ENCODE measurements at places on chromosomes 12 and 14.

DNA sequence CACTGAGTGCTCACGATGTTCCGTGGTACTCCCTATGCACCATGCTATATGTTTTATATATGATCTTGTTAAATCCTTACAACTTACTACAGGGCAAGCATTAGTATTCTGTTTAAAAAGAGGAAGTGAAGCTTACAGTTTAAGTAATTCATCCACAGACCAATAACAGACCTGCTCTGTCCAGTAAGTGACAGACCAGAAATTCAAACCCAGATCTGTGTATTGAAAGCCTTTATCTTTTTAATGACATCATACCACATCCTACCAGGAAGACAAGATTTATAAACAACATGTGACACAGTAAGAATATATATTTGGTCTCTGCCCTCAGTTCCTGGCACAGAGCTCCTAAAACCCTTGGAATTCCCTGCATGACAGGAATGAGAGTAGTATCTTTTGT, 206.5 kb downstream of the STXBP6 start:
- DNase-seq = no peak

- no peak for DNase-seq
These were observed 284.3 kb upstream of the SYT1 start for GRCh38 chr12:78580296-78580695.

- no peak for DNase-seq
These were observed 39.1 kb downstream of the PTPN21 start for GRCh38 chr14:88515499-88516221.

- DNase-seq = no peak
These were observed 251.9 kb downstream of the TMEM132D start for GRCh38 chr12:129651951-129652350.

- DNase-seq = no peak
These were observed 28.0 kb upstream of the METAP2 start for GRCh38 chr12:95445884-95446505.

DNA sequence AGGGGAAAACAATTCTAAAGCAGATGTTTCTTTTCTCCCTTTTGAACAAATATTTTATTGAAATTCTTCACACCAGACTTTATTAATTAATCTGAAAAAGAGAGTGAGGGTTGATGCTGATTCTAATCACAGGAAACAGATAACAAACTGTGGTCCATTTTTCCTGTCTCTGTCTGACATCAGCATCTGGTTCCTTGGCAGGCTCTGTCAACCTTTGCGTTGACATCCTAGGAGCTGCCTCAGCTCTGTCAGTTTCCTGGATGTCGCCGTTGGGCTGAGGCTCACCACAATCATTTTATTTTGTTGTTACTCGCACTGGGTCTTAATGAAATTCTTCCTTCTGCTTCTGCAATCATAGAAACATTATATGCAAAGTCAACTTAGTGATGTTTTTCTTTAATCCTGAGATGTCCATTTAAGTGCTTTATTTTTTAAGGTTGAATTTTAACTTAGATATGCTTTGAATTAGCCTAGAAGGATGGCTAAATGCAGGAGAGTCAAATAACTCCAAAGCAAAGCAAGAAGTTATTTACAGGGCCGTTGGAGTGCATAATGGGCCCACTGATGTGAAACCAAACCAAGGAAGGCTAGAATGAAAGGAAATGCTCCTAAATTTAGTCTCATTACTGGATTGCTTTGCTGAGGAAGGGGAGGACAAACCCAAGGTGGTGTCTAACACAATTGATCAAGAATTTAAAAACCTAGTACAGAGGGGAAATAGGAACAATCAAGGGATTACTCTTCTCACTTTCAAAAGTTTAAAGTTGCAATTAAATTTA, 542.4 kb downstream of the FLRT2 start:
- no peak for DNase-seq
